Upper lobe of right lung (tissue), 1 donor: ENCODE measurements at places on chromosomes 4 and X.

- DNase-seq: no peak
These were observed 121.6 kb downstream of the ATXN3L start for GRCh38 chrX:13198056-13198761.

- no peak for DNase-seq
These were observed 37.0 kb downstream of the SEPSECS start for GRCh38 chr4:25123236-25123635.

DNA sequence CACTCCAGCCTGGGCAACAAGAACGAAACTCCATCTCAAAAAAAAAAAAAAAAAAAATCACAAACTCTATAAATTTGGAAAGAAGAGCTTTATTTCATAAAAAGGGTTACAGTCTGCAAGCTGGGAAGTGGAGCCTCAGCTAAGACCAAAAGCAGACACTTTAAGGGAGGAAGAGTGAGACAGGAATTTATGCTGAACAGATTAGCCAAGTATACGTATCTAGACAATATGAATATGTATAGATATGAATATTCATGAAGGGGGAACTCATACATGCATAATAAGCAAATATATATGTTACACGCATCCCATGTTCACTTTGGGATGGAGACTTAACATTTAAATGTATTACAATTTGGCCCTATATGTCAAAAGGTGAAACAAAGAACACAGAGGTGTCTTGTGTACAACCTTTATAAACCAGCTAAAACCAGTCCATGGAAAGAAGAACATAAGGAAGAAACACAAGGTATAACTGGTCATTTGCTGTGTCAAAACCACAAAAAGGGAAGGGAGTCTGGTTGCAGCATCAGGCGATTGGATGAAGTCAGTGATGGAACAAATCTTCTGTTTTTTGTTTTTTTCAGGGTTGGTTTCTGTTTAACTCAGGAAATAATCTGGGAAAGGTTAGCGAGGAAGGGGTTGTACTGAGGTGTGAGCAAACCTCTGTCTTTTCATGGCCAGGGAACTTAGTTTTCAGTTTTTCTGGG, 130.0 kb upstream of the MAOA start:
- DNase-seq: no peak

- no peak for DNase-seq
These were observed 149.0 kb downstream of the MID1 start for GRCh38 chrX:10471418-10471817.

- DNase-seq: no peak
These were observed 17.2 kb downstream of the GPR174 start for GRCh38 chrX:79161655-79162054.

DNA sequence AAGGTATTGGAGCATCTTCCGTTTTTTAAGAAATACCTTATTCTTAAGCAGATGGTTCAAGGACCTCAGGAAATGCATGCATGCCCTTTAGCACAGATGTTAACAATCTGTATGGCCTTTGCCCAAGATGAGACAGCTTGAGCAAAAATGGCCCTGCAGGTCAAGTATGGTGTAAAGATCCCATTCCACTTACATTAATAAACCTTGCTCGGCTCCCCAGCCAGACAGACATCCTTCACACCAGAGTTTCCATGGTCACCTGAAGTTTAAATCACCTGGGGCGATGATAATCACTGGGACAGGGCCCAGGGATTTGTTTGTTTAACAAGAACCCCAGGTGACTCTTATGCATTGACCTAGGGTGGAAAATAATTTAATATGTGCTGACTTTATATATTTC, 287.0 kb upstream of the NOCT start:
- DNase-seq: no peak

DNA sequence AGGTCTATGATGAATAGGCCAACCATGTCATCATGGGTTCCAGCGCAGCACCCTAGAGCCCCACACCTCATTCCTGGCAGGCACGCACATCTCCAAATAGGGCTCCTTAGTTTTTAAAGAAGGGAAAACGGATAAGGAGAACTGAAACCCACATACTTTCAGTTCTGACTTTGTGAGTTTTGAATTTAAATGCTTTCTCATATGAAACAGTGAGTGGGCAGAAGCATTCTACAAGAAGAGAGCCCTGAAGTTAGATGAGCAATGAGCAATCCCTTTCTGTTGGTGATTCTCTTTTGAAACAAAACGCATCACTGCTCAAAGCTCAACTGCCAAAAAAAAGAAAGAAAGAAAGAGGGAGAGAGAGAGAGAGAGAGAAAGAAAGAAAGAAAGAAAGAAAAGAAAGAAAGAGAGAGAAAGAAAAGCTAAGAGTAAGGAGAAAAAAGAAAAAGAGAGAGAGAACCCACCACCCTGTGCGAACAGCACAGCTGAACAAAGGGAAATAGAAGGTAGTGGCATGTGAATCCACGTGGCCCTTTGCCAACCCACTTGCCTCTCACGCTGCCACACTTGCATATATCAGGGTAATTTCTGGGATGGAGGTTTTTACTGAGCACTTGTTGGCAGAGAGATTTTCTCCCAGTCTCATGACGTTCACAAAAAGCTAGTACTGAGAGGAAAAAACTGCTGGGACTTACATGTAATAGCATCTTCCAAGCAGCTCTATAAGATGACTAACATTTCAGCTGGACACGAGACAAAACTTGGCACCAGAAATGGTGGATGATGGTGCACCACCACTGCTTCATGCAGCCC, 31.0 kb downstream of the TMSB4X start:
- no peak for DNase-seq

GRCh38 chr4:174635732-174636131, 113.4 kb upstream of the HPGD start:
- DNase-seq: no peak

- DNase-seq: no peak
These were observed 20.2 kb downstream of the EPGN start for GRCh38 chr4:74328501-74328900.

DNA sequence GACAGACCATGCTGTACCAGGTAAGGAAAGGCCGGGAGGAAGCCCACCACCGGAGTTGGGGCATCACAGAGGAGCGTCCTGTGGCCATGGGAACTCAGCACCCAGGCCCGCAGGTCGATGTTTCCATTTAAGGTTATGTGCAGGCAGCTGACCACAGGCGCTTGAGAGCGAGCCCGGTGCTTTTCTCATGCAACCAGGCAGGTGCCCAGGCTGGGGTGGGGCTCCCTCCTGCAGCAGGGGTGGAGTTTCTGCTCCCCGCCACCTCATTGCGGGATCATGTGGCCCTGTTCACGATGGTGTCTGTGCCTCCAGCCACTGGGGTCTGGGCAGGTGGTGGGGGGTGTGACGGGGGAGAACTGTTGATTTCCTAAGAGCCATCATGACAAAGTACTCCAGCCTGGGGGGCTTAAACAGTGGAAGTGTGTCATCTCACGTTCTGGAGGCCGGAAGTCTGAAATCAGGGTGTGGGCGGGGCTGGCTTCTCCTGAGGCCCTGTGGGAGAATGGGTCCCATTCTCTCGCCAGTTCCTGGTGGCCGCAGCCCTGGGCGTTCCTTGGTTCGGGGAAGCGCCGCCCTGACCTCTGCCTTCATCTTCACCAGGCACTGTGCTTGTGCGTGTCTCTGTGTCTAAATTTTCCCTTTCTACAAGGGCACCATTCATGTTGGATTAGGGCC, 60.9 kb downstream of the CPZ start:
- DNase-seq: peak; percentile 44

DNA sequence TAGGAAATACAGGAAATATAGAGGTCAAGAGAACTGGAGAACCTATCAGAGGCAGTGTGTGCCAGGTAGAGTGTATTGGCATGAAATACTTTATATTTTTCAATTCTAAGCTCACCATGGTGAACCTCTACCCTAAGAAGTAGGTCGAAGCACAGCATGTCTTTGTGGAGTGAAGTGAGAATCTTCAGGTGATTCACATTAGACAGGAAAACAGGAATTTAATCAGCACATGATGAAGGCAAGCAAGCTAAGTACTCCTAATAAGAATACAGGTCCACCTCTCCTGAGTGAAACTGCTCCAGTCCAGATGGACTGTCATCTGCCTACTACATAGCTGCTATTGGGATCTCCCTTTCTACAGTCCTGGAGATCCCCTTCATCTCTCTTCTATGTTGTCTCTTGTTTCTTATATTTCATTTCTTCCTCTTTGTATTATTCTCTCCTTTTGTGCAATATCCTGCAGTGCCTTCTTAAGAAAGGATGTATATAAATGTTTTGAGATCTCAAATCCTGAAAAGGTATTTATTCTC, 159.0 kb downstream of the LRBA start:
- no peak for DNase-seq

DNA sequence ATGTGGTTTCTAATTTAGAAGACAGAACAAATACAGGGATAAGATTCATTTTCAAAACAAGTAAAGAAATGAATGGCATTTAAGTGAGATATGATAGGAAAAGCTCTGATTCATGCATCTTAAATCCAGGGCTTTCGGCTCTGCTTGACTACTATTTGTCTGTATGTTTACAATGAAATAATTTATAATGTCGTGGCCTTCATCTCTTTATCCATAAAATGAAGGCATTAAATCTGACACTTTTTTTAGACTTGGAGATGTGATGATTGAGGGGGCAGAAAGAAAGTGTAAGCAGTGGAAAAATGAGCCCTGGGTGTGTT, 115.7 kb upstream of the KIT start:
- no peak for DNase-seq

DNA sequence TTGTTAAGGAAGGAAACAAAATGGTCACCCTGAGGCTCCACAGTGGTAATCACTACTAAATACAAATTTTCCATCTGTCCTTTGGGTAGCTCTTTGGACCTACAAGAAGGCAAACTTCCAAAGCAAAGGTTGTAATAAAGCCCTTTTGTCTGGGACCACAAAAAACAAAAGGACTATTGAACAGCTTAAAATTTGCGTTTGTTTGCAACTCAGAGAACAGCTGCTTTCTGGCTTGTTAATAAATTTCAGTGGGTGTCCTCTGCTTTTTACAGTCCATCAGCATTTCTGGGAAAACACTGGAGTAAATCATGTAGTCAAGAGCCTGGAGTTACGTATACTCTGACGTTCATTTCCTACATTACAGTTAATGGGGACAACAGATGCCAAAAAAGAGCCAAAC, 439.7 kb upstream of the DIAPH2 start:
- DNase-seq: no peak

GRCh38 chrX:67523932-67524331, 19.9 kb upstream of the AR start:
- no peak for DNase-seq

DNA sequence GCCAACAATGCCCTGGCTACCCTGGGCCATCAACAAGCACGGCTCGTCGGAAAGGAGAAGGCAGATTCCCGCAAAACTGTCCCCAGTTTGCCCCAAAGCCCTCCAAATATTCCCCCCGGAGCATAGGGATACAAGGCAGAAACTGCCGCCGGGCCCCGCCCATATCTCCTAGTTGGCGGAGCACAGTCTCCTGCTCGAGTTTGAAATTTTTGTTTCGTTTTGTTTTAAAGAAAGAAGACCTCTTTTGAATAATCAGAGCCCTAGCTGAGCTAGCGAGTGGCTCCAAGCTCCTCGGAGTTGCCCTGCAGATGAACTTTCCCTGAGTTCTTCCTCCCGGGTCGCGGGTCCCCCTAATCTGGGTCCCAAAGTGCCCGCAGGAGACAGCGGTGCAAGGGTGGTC, 138.1 kb upstream of the ZIC3 start:
- DNase-seq: no peak

- no peak for DNase-seq
These were observed 105.4 kb downstream of the TMEM144 start for GRCh38 chr4:158315706-158316105.

GRCh38 chr4:47830265-47831025, 7.4 kb downstream of the CORIN start:
- no peak for DNase-seq

DNA sequence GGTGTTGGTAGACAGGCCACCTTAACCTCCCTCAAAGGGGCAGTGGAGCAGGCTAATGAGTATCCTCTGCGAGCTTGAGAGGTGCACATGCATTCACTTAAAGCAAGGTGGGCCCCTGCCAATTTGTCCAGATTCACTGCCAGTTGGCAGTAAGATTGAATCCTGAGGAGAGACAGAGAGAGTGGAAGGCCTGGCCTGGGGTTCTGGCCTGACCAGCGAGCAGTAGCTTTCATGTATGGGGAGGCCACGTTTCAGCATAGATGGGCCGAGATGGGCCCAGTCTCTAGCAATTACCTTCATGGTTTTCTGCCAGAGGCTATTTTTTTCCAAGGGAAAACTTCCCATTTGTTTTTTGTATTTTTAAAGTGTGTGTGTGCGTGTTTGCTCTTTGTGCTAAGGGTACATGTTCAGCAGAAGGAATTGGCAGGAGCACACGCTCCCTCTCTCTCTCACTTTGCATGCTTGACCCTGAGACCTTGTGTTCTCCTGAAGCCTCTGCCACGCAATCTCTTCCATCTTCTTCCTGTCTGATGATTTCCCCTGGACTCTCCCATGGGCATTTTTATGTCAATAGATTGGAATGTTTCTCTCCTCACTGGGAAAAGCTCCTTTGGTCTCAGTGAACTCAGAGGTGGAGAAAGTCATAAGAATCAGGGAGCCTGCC, 215.8 kb upstream of the SFRP2 start:
- DNase-seq: no peak

DNA sequence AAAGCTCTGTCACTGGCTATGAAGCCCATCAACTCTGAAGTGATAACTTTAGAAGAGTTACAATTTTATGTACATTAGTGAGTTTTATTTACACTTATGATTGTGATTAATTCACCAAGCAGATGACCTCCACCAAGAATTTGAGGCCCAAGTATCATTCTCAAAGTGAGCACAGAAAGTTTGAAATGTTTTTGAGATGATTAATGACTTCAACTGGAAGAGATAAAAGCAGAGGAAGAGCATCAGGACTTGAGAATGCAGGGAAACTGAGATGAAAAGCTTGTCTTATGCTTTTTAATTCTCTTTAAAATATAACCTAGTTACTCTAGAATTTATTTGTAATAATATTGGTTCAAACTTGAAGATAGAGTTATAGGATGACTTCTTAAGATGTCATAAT, 112.8 kb upstream of the H2AZ1 start:
- DNase-seq: no peak

GRCh38 chrX:15931362-15931761, 76.7 kb upstream of the AP1S2 start:
- no peak for DNase-seq
